ENCODE measurements at places on chromosomes 11 and 22.

DNA sequence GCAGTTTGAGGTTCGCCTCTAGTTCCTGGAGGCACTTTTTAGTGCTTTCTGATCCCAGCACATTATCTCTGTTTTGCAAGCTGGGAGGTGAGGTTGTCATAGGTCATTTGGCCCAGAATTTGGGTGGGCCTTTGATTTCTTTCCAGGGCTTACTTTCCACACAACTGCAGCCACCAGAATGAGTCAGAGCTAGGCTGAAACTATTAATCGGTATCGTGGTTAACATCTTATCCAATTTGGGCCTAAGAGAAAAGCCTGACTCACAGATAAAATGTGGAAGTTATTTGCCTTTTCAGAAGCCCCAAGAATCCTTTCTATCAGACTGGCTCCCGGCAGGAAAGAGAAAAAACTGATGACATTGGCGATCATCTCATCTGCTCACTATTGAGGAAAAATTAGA is 166.4 kb downstream of the KIRREL3 start:
- no peak for DNase-seq

- DNase-seq, result no peak
Measured at GRCh38 chr11:27111896-27112295, 71.3 kb downstream of the BBOX1 start.

GRCh38 chr22:44449061-44449682 is 48.9 kb downstream of the RTL6 start:
- DNase-seq, result no peak

- DNase-seq, result no peak
Measured at GRCh38 chr22:17918840-17919239, 105.5 kb downstream of the MICAL3 start.

DNA sequence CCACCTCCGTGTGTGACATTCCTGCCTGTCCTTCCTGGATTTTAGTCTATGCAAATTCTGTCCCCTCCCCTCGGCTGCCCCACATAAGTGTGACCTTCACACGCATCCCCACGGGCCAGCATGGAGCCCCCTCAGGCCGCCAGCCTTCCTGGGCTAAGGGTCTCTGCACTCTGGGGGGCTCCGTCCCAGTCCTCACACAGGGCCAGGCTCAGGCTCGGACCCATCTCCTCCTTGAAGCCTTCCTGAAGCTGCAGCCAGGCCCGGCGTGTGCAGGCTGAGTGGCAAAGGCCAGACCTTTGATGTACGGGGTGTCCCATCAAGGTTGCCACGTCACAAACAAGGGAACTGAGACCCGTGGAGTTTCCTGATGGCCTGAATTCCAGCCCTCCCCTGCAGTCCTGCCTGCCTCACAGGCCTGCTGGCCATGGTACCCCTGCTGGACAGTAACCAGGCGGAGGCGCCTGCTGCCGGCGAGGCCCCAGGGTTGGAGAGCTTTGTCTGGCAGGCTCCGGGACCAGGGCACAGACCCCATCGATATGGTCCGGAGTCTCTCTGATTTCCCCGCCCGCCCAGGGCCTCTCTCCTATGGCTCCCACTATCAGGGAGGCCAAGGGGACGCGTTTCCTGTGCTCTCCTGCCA is 791.7 kb downstream of the BRD1 start:
- no peak for DNase-seq

DNA sequence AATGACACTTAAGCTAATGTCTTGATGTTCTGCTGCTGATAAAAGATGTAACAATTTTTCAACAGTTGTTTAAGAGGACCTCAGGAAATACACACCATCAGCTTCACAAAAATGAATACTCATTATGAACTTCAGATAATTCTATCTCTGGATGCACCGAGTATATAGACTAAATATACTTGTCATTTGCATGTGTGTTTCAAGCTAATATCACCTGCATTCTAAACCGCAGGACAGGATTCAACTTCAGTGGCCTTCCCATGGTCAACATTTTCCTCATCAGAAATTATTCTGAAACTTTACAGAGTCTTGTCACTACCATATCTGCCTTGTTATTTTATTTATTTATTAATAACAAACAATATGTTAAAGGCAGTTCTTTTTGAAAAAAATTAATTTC is 717.0 kb upstream of the CCDC179 start:
- no peak for DNase-seq

DNA sequence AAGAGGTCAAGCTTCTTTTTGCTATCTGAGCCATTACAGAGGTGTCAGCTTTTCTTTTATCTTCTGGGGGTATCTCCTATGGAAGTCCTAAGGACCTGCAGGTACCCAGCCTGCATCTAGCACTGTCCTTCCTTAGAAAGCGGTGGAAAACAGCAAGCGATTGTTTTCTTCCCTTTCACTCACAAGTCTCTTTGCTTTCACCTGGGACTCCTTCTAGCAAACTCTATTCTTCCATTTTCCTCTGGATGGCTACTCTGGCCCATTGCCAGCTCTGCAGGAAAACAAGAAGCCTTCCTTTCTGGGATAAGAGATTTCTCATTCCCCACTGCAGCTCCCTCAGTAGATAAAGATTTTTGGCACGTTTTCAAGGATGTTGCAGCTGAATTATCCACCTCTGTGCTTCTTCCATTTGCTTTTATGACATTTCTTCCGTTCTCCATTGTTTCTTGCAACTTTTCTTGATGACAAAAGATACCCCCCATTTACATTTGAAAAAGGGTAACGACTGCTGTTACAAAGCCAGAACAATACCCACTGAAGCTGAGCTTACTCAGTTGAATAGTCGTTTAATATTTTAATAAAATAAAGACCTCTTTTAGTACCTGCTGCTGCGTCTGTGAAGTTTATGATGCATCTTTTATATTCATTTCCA is 40.2 kb upstream of the BDNF start:
- DNase-seq, result no peak

DNA sequence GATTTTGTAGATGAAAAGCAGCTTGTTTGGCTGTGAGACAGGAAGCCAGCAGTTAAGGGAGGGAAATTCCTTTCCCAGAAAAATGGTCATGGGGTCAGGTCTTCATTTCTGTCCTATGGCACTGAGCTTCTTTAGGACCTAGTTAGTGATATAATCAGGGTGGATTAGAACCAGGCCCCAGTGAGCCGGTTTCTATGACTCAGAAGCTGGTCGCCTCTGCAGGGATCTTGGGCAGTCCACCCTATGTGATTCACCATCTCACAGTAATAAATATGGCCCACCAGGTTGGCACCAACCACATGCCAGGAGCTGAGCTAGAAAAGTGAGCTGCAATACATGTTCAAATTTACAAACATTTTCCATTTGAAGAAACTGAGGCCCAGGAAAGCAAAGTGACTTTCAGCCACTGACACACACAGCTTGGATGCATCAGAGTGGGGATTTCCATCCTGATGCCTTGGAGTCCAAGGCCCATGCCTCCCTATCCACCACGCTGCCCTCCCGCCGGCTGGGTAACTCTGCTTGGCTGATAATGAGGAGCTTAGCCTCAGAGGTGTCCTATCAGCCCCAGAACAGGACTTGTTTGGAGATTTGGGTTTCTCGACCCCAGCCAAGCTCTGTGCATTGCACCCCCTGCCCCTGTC is 42.0 kb downstream of the CD82 start:
- DNase-seq, result no peak

DNA sequence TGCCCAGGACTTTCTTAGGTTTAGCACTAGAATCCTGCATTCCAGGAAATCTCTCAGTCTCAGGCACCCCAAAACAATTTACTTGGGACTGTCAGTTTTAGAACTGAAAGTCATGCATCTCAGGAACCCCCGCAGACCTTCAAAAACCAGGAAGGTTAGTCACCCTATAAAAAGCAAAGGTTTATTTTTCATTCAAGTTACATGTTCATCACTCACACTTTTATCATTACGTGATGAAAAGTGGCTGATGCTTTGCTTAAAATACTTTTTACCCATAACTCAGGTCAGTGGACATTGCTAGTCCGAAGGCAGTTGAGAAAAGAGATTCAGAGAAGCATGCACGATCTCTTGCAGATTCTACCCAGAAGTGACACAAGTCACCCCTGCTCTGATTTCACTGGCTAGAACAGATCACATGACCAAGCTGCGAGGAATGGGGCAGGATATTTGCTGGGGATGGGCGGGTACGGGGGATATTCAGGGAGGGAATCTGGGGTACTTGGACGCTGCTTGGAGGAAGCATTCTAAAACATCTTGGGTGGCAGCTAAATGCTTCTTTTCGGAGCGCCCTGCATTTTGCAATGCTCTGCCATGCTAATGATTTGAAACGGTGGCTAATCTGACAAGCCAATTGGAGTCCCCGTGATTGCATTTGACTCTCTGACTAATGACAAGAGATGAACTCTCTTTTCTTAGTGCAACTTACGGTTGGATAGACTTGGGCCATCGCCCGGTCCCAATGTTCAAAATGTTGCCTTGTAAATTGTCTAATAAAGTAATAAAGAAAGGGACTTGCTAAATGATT is 110.2 kb downstream of the MIAT start:
- DNase-seq, result no peak

DNA sequence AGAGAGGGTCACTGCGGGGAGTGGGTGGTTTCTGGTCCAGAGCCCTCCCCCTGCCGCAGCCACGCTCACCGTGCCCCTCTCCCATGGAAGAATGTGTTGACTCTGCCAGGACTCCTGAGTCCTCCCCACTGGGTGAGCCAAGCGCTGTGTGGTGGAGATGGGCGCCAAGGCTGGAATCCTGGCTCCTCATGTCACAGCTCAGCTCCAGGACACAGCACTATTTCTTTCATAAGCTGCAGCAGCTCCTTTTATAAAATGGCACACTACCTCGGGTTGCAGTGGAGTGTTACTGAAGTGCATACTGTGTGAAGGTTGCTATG is 83.9 kb downstream of the FEZ1 start:
- no peak for DNase-seq

- no peak for DNase-seq
Measured at GRCh38 chr11:74870485-74870884, 78.4 kb downstream of the XRRA1 start.

DNA sequence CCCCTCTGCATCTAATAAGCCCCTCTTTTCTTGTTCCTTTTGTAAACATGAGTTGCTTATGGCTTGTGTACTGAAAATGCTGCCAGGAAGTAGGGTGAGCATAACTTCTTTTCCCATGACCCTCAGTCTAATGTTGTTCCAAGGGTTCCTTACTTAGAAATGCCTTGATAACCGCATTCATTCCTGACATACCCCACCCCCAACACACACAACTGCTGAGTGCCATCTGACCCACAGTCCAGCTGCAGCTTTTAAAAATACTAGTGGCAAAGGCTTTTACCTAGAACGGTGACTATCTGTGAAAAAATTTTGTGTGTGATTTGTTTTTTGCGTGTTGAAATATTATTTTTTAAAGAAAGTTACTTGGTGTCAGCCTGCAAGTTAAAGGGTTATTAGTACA is 52.6 kb downstream of the ARHGAP42 start:
- DNase-seq, result no peak

DNA sequence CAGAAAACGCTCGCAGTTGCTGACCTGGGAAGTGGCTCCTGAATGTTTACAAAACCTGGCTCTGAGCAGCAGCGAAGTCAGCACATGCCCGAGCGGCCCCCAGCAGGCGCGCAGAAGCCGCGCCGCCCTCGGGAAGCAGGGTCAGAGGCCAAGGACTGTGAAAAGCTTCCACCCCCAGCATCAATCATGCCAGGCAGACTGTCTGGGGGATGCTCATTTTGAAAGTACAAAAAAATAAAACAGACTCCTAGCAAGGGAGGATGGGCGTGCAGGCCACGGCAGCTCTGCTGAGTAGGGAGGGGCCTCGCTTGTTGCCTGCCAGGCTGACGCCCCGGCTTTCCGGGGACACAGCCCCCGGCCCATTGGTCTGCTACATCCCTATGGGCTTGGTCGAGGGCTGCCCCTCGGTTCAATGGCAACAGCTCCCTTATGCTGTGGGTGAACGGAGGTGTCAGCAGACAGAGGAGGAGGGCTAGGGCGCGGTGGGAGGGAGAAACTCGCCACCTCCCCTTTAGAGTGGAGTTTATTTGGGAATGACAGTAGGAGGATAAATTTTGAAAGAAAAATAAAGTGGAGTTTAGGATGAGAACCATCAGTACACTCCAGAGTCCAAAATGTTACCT is 37.7 kb upstream of the GNB1L start:
- no peak for DNase-seq

GRCh38 chr11:46555267-46556054 is 38.4 kb downstream of the AMBRA1 start:
- peak; percentile 33 for DNase-seq

DNA sequence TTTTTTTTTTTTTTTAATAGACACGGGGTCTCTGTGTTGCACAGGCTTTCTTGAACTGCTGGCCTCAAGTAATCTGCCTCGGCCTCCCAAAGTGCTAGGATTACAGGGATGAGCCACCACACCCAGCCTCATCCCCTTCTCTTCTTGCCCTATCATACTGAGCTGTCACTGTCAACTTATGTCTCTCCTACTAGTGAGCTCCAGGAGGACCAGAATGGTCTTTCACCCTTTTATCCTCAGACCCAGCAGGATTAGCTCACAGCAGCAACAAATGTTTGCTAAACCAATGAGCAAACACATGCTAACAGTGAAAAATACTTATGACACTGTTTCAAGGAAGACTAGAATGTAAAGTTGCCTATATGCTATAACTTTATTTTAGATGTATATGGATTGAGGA is 6.4 kb upstream of the NXF1 start:
- DNase-seq, result no peak

DNA sequence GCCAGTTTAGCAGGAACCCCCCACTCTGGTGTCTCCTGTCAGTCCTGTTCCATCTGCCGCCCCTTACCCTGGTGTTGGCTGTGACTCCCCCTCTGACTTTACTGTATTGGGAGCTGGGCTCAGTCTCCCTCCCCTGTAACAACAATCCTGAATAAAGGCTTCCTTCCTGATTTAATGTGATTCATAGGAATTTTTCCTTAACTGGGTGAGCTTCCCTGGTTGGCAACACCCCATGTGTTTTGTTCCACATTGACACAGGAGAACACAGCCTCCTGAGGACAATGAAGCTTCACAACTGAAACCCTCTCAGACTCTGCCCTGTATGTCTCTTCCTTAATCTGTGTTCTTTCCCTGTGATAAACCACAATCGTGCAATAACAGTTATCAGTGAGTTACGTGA is 8.4 kb downstream of the APOL4 start:
- DNase-seq, result no peak

- no peak for DNase-seq
Measured at GRCh38 chr22:44005524-44005923, 18.6 kb upstream of the PARVB start.

DNA sequence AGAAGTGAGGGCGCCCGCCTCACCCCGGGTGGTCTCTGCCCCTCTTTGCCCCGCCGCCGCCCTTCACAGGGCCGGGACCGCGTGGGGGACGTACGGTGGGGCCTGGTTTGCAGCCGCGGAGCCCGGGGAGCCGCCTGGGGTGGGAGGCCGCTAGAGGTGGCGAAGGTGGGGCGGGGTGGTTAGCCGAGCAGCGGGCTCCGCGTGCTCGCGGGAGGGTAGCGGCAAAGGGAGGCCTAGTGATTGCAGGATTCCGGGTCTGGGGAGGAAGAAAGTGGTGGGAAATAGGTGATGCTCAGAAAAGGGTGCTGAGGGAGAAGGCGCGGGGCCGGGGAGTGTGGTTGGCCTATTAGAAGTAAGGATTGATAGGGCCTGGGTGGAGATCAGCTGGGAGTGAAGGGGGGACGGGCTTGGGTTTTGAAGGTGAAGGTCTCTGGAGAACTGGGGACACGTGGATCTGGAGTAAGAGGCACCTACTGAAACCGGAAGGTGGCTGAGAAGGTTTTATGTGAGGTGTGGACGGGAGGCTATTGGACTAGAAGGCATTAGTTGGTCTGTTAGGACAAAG is 571 bp downstream of the FAR1 start:
- DNase-seq, result no peak
